GM19239 (cell line): ENCODE measurements at places on chromosomes 1 and 21.

- no peak for DNase-seq
Observed at GRCh38 chr1:74686928-74687327, 13.3 kb upstream of the ERICH3 start.

GRCh38 chr1:72432645-72433267 is 150.4 kb upstream of the NEGR1 start:
- no peak for DNase-seq

DNA sequence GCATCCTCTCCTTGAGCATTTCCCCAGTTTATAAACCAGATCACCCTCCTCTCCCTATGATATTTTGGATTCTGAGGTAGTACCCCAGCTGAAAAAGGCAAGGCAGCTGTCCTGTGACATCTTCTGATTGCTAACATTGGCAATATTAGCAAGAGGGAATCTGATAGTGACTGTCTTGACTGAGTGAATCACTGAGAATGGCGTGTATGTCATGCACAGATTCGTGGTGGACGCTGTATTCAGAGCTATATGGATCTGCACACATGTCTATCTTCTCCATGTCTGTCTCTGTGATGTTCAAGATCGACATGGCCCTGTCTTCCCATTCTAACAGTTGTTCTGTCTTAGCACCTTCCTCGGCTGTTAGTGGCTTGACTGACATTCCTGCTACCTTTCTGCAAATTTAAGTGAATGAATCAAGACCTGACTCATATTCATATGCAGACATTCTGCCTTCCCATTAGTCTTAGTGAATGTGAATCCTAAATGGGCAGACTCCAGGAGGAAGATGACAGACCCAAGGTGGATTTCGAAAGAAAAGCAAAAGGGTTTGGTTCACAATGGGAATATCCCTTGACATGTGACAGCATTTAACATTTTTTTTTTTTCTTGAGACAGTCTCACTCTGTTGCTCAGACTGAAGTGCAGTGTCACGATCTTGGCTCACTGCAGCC is 97.7 kb downstream of the PGBD5 start:
- no peak for DNase-seq

GRCh38 chr1:96418969-96419368 is 302.6 kb upstream of the PTBP2 start:
- DNase-seq: no peak
